ENCODE measurements at places on chromosomes 12 and 14. TPM values are rescaled to one million over a fixed set of nuclear protein-coding genes. Genes with fewer than 3 reads are reported as not detected.

Gene RAD51B
- 16.9 TPM for total RNA-seq

Gene TAMALIN
- total RNA-seq, result 1.3 TPM

Gene PLXNC1
- 0.42 TPM for total RNA-seq

Gene DEPDC4
- 5.7 TPM for total RNA-seq

Gene ABCD2
- total RNA-seq, result 0.04 TPM

Gene IL23A
- total RNA-seq, result 12.5 TPM

Gene JDP2
- total RNA-seq, result 8.9 TPM

Gene COCH
- 65.7 TPM for total RNA-seq

Gene B3GNT4
- total RNA-seq, result 1.6 TPM

Gene RDH16
- 0.36 TPM for total RNA-seq

Gene MDGA2
- not detected for total RNA-seq

Gene GUCY2C
- not detected for total RNA-seq

Gene TAS2R50
- total RNA-seq, result 0.18 TPM

Gene KRT2
- total RNA-seq, result not detected

Gene IFNG-AS1
- total RNA-seq, result not detected

Gene FRMD6
- total RNA-seq, result 0.53 TPM

Gene MYL2
- total RNA-seq, result not detected

Gene MYF5
- not detected for total RNA-seq

Gene KRT4
- total RNA-seq, result not detected

Gene FGF23
- total RNA-seq, result not detected

Gene E2F7
- 13.0 TPM for total RNA-seq

Gene RFLNA
- total RNA-seq, result not detected

Gene TBX5
- not detected for total RNA-seq

Gene KSR2
- total RNA-seq, result not detected

Gene FITM1
- 0.20 TPM for total RNA-seq

Gene PLEKHG7
- not detected for total RNA-seq

Gene SIX1
- 0.49 TPM for total RNA-seq

Gene FAM186B
- 0.18 TPM for total RNA-seq

Gene AJUBA
- total RNA-seq, result 4.3 TPM

Gene FSCB
- total RNA-seq, result not detected

Gene KLHL33
- total RNA-seq, result not detected

Gene PCK2
- 55.8 TPM for total RNA-seq

Gene NEUROD4
- total RNA-seq, result not detected

Gene KLRF1
- total RNA-seq, result 0.72 TPM

Gene C14orf39
- total RNA-seq, result 0.82 TPM

Gene GPR68
- total RNA-seq, result 9.4 TPM

Gene DTX1
- total RNA-seq, result not detected

Gene NCOR2
- total RNA-seq, result 126 TPM

Gene C1QL4
- 1.4 TPM for total RNA-seq

Gene OR6C2
- not detected for total RNA-seq

Gene NUAK1
- total RNA-seq, result 0.02 TPM

Gene BDKRB2
- 0.02 TPM for total RNA-seq

Gene CEP128
- total RNA-seq, result 9.2 TPM

Gene PTGER2
- not detected for total RNA-seq

Gene CCDC88C
- 16.8 TPM for total RNA-seq

Gene PSMC1
- 87.8 TPM for total RNA-seq

Gene SELPLG
- total RNA-seq, result 2.2 TPM

Gene CRACR2A
- 12.7 TPM for total RNA-seq

Gene TMCC3
- not detected for total RNA-seq
